ENCODE measurements at places on chromosomes 3 and 15.

- DNase-seq: no peak
Observed at GRCh38 chr15:59595434-59595915, 16.1 kb upstream of the GCNT3 start.

DNA sequence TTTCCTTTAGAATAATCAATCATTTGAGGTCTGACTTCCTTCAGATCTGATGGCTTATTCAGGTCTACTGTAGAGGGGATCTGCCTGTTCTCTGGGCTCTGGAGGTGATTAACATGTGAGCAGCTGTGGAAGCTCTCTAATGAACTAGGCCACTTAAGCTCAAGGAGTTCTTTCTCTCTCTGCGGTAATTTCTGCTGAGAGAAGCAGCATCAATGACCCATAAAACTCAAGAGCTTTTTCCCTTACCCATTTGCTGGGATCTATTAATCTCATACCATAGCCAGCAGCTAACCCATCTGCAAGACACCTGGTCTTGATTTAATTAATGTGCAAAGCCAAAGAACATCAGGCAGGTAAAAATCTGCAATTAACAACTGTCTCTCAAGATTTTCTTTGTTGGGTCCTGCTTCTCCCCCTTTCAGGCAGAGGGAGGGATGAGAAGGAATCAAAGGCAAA, 73.2 kb upstream of the DLG1 start:
- DNase-seq: no peak

- no peak for DNase-seq
Observed at GRCh38 chr15:69172847-69173246, 12.4 kb downstream of the GLCE start.

DNA sequence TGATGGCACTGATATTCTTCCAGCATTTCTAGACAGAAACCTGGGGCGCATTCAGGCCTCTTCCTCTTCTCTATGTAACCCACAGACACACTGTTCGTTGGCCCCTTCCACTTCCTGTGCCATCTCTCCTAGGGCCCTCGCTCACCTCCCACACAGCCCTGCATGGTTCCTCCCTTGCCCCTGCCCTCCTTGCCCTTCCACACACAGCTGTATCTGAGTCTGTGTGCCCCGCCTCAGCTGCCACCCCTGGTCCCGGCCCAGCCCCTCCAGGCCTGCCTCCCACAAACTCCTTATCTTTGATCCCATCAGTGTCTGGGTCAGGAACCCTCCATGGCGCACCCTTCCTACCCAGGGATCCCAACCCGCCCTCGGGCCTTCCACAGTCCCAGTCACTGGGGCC, 37.9 kb downstream of the RAB6B start:
- DNase-seq: peak; percentile 52

DNA sequence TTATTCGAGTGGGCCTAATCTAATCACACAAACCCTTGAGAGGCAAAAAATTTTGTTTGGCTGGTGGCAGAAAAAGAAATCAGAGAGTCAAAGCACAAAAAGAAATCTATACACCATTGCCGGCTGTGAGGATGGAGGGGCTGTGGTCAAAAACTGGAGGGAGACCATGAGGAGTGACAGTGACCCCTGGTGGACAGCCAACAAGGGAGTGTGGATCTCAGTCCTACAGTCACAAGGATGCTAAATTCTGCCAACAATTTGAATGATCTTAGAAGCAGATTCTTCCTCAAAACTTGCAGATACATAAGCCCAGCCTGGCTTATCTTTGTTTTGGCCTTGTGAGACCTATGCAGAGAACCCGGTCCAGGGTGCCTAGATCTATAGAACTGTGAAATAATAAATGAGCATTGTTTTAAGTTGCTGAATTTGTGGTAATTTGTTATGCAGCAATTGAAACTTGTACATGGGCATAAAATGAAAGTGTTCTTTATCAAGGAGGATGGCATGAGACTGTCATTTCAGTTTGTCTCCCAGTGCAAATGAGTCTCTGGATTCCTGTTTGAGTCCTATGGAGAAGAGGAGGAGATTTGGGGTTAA, 103.0 kb upstream of the ARHGEF26 start:
- peak; percentile 9 for DNase-seq

- no peak for DNase-seq
Observed at GRCh38 chr3:170585937-170586310, at the start of gene SLC7A14. TSS of gene SLC7A14 (minus strand) at chr3:170586075. CDS start at chr3:170526936, 59,139 bp downstream.

- no peak for DNase-seq
Observed at GRCh38 chr3:150996731-150997130, 24.2 kb upstream of the CLRN1 start.

DNA sequence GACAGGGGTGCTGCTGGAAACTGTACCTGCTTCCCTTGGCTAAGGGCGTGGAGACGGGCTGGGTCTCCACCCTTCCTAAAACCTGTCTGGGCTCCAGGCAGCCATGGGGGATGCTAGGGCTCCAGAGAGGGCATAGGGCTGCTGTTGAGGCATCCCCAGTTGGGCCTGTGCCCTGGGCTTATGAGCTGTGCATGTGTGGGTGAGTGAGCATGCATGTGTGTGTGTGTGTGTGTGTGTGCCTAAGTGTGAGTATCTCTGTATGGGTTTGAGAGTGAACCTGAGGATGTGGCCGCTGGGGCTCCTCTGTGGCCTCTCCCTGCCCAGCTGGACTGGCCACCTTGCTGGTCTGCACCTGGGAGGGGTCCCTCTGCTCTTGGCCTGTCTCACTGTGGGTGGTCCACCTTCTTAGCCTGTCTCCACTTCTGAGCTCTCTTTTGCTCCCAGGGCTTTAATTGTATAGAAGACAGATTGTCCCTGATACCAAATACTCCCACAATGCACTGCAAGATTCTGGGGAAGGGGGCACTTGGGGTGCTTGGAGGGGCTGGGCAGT, 11.9 kb upstream of the TMEM115 start:
- no peak for DNase-seq

GRCh38 chr3:20104167-20104661, 64.0 kb downstream of the KAT2B start:
- peak; percentile 42 for DNase-seq

DNA sequence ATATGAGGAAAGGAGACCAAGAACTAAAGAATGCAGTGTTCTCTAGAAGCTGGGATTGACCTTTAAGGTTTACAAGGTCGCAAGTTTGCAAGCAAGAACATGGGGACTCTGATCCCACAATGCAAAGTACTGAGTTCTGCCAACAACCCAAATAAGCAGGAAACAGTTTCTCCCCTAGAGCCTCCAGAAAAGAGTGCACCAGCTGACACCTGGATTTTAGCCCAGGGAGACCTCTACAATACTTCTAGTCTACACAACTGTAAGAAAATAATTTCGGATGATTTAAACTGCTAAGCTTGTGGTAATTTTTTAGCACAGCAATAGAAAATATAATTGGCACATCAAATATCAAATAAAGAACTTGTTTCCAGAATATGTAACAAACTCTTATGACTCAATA, 46.4 kb downstream of the EHHADH start:
- DNase-seq: no peak

DNA sequence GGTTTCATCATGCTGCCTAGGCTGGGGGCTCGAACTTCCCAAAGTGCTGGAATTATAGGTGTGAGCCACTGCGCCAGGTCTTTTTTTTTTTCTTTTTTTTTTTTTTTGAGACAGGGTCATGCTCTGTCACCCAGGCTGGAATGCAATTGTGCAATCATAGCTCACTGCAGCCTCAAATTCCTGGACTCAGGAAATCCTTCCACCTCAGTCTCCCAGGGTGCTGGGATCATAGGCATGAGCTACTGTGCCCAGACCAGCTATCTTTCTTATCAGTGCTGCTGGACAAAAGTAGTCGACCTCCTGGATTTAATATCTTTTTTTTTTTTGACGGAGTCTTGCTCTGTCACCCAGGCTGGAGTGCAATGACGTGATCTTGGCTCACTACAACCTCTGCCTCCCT, 60.8 kb downstream of the TFDP2 start:
- no peak for DNase-seq

GRCh38 chr15:36912311-36912712, 188.0 kb downstream of the MEIS2 start:
- no peak for DNase-seq

DNA sequence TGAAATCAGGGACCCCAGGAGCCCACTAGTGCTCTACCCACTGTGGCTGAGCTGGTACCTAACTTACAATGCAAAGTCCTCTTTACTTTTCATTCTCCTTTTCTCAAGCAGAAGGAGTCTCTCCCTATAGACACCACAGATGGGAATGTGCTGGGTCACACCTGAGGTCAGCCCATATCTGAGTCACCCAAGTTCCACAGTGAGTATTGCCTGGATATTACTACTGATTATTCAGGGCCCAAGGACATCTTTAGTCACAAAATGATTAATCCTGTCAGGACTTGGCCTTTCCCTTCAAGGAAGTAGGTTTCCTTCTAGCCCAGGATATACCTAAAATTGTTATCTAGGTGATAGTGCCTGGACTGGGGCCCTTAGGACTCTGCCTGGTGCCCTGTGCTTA, 1305.2 kb downstream of the SI start:
- DNase-seq: no peak
